ACHN (cell line): ENCODE measurements at places on chromosomes 7 and 10.
A peak's percentile ranks its signal among the peaks of the same experiment; 100 is the strongest.

DNA sequence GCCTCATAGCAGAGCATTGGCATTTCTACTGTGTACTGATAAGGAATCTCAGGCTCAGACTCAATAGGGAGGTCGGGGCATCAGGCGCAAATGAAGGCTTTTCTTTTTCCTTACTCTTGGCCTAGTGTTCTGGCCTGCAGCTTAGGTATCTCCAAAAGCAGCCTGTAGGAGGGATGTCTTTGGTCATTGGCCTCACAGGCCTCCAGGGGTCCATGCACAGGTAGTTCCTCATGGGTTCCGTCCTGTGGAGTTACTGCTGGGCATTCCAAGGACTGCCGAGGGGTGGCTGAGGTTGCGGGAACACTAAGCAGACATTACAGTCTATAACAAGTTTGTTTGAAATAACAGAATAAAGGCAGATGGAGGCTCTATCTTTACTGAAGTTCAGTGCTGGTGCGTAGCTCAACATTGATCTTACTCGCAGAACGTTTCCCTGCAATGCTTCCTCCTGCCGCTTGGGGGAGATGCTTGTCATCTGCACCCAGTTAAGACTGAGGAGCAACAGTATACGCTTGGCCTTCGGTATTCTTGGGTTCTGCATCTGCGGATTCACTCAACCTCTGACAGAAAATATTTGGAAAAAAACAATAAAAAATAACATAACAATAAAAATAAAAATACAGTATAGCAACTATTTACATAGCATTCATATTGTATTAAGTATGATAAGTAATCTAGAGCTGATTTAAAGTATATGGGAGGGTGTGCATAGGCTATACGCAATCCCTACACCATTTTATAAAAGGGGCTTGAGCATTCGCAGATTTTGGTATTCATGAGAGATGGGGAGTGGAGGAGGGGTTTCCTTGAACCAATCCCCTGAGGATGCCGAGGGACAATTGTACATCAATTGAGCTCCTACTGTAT lies 58.9 kb downstream of the SH2D4B start:
- peak; percentile 60 for DNase-seq

DNA sequence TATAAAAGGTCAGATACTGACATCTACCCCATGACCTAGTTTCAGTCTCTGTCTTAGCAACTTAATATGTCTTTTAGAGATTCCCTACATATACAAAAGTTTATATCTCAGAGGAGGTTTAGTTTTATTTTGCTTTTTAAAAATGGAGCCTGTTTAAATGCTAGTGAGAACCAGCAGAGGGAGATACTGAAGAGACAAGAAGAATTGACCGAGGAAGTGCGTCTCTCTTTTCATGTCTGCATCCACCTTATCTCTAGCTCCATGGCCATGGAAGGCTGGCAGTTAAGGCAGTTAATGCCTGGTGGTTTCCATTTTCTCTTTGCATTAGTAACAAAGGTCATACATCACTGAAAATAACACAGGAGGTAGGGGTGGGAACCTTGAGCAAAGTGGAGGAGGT lies 10.7 kb downstream of the SUV39H2 start:
- peak; percentile 9 for DNase-seq

GRCh38 chr7:106372595-106373318 lies 88.0 kb upstream of the NAMPT start:
- no peak for DNase-seq

GRCh38 chr7:110929480-110930249 lies 161.3 kb upstream of the LRRN3 start:
- DNase-seq: no peak

DNA sequence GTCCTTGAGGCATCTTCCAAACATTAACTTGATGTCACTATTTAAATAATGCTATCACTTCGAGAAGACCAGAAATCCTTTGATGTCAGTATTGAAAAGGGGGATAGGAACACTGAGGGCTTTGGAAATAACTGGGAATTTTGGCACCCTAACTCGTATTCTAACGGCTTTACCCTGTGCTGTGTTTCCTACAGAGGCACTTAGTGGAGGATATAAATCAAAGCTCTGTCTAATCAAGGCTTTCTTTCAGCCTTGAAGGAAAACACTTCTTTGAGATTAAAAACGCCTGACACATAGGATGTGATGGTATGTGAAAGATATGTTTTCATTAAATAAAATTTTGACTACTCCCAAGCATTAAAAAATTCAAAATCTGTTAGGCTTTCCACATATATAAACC lies 62.3 kb downstream of the CREB5 start:
- DNase-seq: no peak

DNA sequence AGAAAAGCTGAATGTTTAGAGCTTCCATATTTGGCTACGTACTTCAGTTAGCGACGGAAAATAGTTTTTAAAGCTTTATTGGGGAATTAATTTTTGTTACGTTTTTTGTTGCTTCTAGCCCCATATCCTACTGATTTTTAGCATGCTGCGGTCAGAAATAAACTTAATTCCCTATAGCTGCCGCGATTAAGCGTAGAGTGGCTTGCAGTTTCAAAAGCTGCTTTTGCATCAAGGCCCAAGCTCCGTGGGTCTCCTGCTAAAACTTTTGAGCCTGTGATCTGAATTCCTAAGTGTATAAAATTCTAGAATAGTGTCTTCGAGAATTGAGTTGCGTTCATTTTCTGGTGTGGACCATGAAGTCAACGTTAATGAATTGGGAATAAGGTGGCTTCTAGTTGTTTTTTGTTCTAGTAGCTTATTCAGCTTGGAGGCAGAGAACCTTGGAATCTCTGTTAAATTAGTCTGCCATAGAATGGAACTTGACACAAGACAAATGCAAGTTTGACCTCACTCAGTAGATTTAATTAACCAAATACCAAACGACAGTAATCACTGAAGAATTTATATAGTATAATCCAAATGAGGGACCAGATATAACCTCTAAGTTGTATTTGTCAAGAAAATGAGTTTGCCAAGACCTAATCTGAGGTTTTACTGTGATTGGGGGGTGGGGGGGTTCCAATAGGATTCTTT lies 977 bp downstream of the CALU start:
- peak; percentile 16 for DNase-seq

DNA sequence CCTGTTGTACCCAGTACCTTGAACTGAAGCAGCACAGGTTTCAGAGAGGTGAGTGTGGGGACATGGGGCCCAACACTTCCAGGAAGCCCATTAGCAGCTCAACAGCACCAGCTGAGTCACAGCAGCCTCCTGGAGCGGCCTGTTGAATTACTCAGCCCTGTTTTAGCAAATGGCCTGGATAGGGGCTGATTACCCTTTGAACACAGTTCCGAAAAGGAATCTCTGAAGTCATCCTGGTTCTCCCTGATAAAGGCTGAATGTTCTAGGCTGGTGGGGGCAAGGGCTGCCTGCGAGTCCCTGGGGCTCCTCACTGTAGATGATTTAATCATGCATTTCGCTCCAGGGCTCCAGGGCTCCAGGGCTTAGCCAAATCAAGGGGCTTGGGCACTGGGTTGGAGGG lies 287.5 kb downstream of the GRID1 start:
- DNase-seq: peak; percentile 11

GRCh38 chr7:25643286-25643685 lies 415.0 kb upstream of the NPVF start:
- no peak for DNase-seq
